ENCODE measurements at places on chromosomes 11 and 22.

- DNase-seq: no peak
These were observed 416.5 kb upstream of the DDI1 start for GRCh38 chr11:103619938-103620337.

DNA sequence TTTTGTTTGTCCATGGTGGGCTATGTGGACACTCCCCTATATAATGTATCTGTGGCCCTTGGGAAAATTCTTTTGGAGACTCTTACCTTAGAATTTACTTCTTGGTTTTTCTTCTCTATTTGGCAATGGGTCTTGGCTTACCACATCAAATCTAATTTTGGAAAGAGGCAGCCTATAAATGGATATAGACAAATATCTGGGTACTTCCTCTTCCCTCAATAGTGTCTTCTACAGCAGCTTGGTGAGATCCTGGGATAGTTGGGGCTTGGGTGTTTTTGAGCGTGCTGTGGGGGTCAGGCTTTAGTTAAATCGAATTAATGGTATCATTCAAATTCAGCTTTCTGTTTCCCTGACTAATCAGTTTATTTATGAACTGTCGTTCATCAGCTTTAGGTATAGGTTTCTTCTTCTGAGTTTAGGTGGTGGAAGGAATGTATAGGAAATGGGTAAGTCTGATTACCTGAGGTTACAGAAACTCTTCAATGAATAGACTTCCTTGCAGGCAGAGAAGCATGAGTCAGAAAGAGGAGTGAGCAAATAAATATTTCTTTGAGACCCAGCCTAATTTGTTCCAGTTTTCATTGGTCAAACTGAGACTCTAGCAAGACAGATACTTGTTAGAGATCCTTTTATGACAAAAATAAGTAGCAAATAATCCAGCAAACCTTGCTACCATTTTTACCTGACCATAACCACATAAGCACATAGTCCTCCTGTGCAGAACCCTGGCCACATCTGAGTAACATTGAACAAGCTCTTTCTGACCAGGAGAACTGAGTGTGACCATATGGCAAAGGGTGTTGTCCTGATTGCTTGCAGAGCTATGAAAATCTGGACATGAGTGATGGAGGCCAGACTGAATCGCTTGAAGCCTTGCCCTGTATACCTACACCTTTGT, 68.6 kb upstream of the SORL1-AS1 start:
- no peak for DNase-seq

GRCh38 chr11:38814670-38815069, 2216.6 kb upstream of the RAG2 start:
- DNase-seq: no peak

DNA sequence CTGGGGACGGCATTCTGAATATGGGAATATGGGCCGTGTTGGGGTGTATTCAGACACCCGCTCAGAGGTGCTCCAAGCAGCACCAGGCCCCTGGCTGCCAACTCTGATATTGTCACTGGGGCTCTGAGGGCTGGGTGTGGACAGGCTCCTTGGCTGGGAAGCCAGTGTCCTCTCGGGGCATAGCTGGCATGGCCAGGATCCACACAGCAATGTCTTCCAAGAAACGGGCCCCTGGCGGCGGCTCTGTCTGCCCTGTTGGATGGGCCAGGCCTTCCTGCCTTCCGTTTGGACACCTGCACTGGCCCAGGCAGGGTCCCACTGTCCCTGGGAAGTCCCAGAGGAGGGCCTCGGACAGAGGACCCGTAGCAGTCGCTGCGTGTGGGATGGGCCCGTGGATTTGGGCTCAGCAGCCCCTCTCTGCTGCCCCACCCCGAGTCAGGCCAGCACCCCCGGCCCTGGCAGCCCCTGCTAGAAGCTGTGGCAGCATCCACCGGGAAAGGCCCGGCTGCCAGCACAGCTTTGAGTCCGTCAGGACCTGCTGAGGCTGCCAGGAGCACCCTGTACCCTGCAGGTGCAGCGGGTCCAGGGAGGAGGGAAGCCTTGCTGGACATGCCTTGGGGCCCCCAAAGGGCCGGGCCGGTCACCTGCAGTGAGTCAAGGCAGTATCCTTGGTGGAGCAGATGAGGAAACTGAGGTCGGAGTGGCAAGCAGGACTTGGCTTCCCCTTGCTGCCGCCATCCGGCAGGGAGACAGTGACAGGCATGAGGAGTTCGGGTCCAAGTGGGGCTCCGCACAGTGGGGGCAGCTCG, 4.1 kb downstream of the PANX2 start:
- no peak for DNase-seq

- no peak for DNase-seq
These were observed 136.0 kb downstream of the SERGEF start for GRCh38 chr11:17876827-17877226.

GRCh38 chr11:64753380-64754123, 6.2 kb downstream of the PYGM start:
- no peak for DNase-seq

- DNase-seq: peak; percentile 95
These were observed 43.9 kb downstream of the NFAM1 start for GRCh38 chr22:42388130-42388797.

DNA sequence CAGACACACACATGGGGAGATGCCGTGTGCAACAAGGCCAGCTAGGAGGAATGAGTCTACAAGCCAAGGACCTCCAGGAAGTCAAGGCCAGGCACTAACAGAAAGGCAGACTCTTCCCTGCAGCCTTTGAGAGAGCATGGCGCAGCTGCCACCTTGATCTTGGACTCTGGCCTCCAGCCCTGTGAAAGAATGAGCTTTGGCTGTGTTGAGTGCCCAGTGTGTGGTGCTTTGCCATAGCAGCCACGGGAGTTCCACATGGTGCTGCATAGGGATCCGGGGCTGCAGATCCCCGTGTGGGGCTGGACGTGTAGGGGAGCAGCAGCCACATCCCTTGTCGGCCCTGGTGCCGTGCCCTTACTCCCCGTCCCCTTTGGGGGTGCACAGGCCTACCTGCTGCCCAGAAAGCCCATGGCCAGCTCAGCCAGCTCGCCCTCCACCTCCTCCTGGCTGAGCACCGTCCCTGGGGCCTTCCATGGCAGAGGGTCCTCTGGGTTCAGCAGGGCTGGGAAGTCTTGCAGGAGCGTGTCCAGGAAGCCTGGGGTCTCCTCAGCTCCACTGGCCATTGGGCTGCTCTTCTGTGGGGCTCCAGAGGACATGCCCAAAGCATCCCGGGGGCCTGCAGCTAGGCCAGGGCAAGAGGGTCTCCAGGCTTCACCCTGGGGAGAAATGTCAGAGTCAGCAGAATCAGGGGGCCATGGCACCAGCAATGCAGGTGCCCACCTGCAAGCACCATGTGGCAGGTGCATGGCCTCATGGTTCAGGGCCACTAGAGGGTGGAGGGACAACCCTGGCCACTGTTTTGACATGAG, 7.0 kb downstream of the PPM1F start:
- DNase-seq: no peak

GRCh38 chr22:21701384-21701971, 34.1 kb downstream of the YPEL1 start:
- DNase-seq: no peak

GRCh38 chr11:114156782-114157181, 97.3 kb downstream of the ZBTB16 start:
- no peak for DNase-seq

GRCh38 chr11:65899356-65900124, 648 bp downstream of the FOSL1 start:
- DNase-seq: no peak

- no peak for DNase-seq
These were observed 7.3 kb downstream of the CABP7 start for GRCh38 chr22:29727131-29727523.

GRCh38 chr22:38033522-38034277, 23.5 kb upstream of the PICK1 start:
- DNase-seq: no peak

GRCh38 chr22:30920407-30920806, 48.2 kb downstream of the MORC2 start:
- peak; percentile 51 for DNase-seq

- peak; percentile 59 for DNase-seq
These were observed 24.1 kb downstream of the IRAG1 start for GRCh38 chr11:10669258-10670033.

- DNase-seq: no peak
These were observed 104.1 kb downstream of the TBC1D22A start for GRCh38 chr22:46866591-46866990.

DNA sequence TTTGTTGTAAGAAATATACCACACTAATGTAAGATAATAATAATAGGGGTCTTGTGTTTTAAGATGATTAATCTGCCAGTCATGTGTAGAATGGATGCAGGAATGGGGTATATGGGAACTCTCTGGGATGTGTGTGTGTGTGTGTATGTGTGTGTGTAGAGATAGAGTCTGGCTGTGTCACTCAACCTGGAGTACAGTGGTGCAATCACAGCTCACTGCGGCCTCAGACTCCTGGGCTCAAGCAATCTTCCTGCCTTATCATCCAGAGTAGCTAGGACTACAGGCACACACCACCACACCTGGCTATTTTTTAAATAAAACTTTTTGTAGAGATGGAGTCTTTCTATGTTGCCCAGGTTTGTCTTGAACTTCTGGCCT, 11.5 kb upstream of the PANX1 start:
- no peak for DNase-seq

- DNase-seq: no peak
These were observed 27.3 kb downstream of the SCGB1A1 start for GRCh38 chr11:62446091-62446490.

DNA sequence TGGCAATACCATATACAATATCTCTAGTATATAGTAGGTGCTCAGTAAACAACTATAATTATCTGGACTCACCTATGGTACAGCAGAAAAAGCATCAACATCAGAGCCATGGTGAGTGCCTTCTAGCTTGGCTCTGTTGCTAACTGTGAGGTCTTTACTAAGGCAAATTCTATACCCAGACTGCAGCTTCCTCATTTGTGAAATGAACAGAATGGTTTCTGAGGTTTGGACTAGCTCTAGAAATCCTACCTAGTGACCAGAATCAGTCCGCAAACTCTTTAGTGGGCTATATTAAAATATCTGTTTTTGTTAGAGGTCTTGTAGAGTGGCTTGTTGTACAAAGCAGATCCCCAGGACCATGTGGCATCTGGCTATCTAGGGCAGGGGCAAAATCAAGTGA, 3.7 kb downstream of the MS4A1 start:
- DNase-seq: no peak

DNA sequence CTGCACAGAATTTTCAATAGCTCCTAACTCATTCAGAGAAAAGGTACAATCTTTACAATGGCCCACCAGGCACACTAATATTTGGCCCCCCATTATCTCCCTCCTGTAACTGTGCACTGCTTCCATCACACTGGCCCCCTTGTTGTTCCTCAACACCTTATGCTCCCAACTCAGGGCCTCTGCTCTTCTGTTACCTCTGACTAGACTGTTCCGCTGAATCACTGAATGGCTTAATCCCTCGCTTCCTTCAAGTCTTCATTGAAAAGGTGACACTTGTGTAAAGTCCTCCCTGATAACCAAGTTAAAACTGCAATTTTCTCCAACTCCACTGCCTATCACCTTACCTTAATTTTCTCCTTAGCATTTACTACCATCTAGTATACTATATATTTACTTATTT, 21.8 kb downstream of the PIK3C2A start:
- no peak for DNase-seq

DNA sequence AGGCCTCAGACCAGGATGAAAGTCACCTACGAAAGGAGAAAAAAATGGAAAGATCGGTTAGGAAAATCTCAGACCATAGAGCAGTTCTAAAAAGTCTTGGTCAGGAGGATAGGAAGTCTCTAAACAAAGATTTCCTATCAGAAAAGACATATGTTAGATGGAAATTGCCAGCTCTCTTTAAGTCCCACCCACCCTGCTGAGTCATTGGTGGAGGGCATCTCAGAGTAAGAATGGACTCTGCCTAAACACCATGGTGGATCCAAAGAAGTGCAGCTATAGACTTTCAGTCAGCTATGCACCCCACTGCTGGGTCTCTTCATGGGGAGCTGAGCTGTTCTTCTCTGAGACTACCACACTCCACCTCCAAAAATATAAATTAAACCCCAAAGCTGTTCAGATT, 3.7 kb downstream of the OR8B2 start:
- no peak for DNase-seq

DNA sequence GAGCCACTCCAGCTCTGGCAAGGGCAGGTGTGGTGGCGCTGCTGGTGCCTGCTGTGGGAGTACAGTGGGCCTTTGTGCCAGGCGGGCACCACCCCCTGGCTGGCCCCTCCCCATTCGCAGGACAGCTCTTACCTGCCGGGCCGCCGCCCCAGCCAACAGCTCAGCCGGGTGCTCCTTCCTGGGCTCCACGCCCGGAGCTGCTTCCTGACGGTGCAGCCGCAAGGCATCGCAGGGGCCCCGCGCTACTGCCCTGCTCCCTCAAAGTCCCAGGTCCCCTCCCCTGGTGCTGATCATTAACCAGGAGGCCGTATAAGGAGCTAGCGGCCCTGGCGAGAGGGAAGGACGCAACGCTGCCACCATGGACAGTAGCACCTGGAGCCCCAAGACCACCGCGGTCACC, at the start of gene SLC5A1:
Gene SLC5A1 (plus strand): TSS at position 338 of the 400 bp plus-strand sequence. CDS start 21 bp downstream, at position 359.
- no peak for DNase-seq

DNA sequence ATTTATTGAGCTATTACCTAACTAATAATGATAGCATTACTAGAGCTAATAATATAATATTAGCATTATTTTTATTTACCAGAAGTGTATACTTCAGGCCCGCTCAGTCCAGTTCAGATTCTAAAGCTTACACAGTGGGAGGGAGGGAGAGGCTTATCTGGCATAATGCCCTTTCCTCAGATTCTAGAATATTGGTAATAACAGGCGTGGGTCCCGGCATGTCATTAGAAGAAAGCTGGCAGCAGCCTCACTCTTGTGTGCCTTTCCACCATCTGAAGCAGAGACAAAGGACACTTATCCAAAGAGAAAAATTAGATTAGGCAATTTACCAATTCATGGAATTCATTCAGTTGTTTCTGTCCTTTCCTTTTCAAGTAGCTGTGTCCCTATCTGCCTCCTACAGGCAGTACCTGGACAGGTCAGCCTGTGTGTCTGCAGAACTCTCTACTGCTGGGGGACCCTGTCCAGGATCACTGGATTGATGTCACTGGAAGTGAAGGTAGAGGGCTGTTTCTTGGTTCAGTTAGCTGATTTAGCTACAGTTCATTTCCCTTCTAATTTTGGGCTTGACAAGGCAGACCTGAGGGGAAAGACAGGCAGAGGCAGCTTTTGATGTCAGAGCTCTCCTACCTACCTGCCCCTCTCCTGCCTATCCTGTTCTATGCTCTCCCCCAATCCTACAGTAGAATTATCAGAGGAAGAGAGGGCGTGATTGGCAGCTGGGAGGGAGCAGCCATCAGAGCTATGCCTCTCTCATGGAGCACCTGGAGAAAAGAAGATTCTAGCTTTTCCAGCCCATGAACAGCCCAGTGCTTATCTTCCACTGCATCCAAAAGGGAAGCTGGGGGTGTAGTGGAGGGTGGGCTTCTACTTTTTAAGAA, 20.3 kb upstream of the CCDC90B start:
- peak; percentile 38 for DNase-seq

DNA sequence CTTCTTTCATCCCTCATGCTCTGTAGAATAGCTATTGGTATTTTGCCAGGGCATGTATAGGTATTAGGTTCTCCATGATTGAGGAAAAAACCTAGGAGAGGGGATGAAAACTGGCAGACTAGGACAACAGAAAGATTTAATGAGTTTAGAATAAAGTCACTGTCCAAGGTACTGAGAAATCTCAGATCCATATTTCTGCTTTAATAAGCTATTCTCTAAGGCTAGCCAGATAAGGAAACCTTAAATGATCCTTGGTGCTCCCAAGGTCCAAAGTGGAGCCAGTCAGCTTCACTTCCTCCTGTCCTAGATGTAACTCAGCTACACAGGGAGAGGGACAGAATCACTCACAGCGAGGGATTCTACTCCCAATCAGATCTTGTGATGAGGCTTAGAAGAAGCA, 13.7 kb upstream of the CSNK2A3 start:
- DNase-seq: no peak
